ENCODE measurements at places on chromosomes 16 and 17.

- DNase-seq: no peak
Measured at GRCh38 chr16:14416184-14416583, 213.9 kb downstream of the PARN start.

- DNase-seq: no peak
Measured at GRCh38 chr17:35127751-35128514, 6.5 kb downstream of the FNDC8 start.

DNA sequence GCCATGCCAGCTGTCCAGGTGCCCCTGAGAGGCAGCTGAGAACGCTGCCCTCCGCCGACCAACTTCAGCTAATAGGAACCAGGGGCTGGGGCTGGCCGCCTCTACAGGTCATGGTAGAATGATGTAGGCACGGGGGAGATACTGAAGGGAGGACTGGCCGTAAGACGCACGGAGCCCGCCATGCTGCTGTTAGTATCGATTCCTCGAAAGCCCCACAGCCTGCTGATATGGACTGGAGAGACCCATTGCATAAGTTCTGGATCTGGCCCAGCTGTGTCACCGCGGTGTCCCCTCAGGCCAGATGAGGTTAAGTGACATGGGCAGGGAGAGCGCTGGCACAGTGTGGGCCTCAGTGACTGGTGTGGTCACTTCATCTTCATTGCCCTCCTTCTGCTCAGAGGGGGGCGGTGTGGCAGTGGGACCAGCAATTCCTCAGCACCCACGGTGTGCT lies 75.6 kb downstream of the AMFR start:
- no peak for DNase-seq

GRCh38 chr16:56657555-56658326 lies at the start of gene MT1F:
MT1F (plus strand) TSS chr16:56657959; CDS start chr16:56658059, 100 bp downstream.
- DNase-seq: peak; percentile 42

DNA sequence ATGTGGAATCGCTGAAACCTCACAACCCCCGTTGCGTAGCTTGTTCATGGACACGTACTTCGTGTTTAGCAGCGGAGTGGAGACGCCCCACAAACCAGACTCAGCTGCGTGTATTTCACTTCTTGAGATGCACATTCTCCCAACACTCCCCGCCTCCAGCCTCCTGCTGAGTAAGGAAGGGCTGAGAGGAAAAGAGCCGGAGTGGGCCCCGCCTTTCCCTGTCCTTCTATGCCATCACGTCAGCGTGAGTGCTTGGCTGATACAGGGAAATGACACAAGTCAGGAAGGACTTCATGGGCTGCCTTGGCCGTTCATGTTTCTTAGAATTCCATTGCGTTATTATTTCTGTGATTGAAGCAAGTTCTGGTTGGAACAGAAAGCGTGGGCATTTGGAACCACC lies 68.6 kb upstream of the CBX4 start:
- no peak for DNase-seq

DNA sequence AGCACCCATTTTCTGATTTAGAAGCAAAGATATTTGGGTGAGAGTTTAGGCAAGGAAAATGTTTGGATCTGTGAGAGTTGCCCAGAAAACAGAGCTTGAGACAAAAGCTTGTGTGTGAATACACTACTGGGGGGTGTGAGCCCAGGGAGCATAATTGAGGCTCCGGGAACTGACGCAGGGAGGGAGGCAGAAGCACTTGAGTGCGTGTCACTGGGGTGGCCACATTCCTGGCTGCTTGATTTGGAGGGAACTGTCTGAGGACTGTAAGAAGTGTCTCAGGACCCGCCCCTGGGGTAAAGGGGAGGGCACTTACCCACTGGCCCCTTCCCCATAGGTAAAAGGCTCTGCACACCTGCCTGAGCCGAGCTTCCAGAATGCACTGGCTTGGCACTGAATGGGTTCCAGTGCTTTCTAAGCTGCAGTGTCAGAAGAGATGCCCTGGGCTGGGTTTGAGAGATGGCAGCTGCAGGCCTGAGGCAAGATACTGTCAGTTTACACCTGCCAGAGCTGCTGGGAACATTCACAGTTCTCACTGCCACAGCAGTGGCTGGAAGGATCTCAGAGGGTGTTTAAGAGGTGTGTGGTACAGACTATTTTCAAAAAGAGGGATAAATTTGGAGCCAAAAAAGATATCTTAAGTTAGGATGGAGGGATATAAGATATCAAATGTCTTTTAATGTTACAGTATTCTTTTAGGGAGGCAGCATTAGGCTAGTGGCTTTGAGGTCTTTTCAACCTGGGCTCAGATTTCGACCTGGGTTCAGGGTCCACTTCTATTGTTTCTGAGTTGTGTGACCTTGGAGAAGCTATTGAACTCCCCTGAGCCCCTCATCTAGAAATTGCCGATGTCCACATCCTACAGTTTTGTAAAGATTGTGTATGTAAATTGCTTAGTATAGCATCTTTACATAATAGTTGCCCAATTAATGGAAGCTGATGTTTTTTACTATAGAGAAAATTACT lies 6.9 kb upstream of the TEX2 start:
- DNase-seq: no peak

DNA sequence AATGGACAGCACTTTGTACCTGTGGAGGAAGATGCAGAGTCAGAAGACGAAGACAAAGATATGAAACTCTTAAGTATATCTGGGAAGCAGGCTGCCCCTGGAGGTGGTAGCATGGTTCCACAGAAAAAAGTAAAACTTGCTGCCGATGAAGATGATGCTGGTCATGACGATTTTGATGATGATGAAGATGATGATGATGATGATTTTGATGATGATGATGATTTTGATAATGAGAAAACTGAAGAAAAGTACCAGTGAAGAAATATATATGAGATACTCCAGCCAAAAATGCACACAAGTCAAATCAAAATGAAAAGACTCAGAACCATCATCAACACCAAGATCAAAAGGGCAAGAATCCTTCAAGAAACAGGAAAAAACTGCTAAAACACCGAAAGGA lies 268.5 kb upstream of the EEF2KMT start:
- no peak for DNase-seq

GRCh38 chr16:30761427-30761927 lies 385 bp downstream of the CFAP119 start:
- no peak for DNase-seq

DNA sequence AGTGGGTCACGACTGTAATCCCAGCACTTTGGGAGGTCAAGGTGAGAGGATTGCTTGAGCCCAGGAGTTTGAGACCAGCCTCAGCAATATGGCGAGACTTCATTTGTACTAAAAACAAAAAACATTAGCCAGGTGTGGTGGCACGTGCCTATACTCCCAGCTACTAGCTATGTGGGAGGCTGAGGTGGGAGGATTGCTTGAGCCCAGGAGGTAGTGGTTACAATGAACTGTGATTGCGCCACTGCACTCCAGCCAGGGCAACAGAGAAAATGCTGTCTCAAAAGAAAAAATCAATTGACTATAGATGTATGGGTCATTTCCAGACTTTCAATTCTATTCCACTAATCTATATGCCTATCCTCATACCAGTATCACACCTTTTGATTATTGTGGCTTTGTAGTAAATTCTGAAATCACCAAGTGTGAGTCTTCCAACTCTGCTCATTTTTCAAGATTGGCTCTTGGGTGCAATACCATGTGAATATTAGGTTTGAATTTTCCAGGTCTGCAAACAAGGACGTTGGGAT lies 27.2 kb upstream of the CEP20 start:
- DNase-seq: no peak

DNA sequence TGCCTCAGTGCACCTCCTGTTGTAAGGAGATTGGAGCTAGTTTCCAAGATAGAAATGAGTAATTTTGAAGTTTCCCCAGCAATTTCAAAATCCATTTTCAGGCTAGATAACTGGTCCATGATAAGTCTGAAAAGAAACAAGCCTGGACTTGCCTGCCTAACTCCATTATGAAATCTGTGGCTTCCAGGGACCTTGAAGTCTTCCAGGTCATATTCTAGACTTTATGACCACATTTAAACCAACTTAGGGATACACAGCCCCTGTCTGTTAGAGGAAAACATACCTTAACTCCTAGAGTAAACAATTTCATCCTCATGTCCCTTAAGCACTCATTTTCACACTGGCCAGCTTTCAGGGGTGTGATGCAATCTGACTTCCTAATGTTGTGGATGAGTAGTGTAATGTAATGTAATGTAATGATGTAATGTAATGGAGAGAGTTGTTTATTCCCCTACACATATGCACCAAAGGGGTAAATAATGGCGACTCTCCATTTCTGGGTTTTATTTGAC lies 96.7 kb upstream of the FAM20A start:
- DNase-seq: no peak

DNA sequence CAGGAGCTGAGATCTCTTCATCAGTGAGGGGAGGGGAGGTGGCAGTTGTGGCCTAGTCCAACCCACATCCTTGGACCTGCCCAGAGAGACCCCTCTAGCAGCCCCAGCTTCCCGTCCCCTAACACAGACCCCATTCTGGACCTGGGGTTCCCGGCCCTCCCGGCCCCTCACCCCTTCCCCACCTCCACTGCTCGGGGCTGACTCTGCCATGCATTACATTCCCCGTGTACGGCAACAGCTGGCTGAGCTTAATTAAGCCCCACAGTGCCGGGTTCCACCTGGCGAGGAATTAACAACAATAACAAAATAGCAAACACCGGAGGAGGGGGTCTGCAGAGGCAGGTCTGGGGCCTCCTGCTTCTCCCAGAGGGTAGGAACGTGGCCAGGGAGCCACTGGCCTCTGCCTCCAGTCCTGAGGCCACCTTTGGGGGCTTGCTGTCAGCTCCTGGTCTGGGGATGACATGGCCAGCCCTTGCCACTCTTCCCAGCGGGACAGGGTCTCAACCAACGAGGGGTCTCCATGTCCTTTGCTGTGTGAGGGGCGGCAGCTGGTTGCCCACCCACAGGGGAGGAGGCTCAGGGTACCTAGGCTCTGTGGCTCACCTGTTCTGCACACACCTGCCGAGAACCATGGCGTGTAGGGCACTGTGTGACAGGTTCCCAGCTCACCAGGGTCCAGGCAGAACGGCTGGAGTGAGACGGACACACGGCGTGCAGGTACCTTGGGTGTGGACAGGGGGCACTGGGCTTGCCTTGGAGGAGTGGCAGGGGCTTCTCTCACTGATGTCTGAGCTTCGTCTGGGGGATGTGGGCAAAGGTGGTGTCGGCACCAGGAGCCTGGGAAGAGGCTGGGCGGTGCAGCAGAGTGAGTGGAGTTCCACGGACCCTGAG lies 46.9 kb upstream of the CBFA2T3 start:
- DNase-seq: no peak

- DNase-seq: no peak
Measured at GRCh38 chr17:67312265-67312664, 54.1 kb downstream of the PSMD12 start.

DNA sequence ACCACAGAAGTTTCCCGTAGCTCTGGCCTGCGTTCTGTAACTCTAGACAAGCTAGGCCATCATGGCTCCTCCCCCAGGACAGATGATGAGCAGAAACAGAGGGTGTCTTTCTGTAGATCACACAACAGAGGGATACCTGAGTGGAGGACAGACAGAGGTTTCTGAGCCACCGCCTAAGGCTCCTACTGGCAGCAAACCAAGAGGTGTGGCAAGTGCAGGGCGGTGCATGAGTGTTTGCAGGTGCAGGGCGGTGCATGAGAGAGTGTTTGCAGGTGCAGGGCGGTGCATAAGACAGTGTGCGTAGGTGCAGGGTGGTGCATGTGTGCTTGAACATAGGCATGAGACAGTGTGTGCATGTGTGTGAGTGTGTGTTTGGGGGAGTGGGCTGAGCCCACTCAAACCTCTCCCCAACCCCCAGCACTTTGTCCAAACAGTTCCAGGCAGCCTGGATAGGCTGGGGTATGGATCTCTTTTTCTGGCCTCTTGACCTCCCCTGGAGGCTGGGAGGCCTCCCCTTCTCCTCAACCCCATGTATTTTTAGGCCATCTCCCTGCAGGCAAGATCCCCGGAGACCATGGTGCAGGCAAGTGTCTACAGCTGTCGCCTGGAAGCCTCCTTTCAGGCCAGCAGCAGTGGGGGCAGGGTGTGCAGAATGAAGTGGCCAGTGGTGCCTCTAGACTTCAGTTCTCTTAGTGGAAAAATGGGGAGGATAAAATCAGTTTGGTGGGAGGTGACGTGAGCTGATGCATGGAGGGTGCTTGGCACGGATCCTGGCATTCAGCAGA lies 53.4 kb upstream of the CBX4 start:
- DNase-seq: no peak

DNA sequence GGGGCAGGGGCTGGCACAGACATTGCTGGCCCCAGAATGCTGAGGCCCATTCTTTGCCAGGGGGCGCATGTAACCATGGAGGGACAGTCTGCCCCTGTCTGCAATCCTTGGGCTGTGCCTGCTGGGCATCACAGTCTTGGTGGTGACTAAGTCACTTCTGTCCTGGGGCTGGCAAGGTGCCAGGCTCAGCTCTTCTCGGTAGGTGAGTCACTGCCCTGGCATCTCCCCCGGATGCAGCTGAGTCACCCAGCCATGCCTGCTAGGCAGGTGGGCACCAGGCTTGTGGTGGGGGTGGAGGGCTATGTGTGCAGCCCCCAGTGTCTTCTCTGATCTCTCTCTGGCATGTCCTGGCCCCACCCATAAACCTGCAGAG lies 5.6 kb downstream of the RARA start:
- DNase-seq: peak; percentile 24

DNA sequence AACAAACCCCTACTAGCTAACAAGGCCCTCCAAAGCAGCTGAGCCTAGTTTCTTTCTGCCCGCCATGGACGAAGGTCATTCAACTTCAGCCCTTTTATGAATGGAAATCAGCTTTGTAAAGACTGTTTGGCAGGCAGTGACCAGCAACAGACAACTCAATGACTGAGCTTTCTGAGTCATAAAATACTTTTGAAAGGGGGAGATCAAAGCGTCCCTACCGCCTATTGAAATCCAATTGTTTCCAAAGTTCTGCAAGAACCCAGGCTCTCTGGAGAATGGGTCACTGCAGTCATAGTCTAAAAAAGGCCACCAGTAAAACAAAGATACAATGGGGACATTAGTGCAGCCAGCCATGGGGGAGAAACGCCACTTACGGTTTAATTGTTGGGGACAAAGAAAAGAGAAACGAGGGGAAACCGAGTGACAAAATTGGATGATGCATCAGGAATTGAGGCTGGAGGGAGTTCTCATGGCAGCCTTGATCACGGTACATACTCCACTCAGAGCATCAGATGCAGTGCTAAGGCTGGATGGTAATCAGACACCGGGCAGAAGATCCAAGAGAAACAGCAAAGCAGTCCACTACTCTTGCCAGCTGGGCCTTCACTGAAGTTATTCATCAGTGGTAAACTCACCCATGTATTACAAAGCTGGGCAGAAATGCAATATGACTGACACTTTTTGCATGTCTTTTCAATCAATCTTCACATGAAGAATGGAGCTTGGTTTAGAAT lies 9.8 kb downstream of the ADAMTS18 start:
- no peak for DNase-seq

DNA sequence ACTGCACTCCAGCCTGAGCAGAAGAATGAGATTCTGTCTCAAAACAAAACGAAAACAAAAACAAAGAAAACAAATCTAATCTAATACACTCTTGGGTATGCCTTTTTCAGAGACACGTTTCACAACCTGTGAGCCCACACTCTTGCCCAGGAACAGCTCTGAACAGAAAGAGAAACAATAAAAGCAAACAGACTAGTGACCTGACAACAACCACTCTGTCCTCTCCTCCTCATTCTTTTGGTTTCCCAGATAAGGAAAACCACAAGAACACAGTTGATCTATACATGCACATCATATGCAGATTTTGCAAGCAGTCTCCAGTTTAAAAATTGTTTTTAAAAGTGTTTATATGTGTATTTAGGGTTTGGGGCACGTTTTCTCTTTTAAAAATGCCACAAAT lies 1.3 kb downstream of the MKS1 start:
- no peak for DNase-seq

Measured in frontal cortex (tissue), 4 donors.